ENCODE measurements at places on chromosomes 2 and 18.
A peak's percentile ranks its signal among the peaks of the same experiment; 100 is the strongest.

GRCh38 chr2:230007931-230008707 lies 60.6 kb downstream of the SLC16A14 start:
- peak; percentile 74 for DNase-seq

DNA sequence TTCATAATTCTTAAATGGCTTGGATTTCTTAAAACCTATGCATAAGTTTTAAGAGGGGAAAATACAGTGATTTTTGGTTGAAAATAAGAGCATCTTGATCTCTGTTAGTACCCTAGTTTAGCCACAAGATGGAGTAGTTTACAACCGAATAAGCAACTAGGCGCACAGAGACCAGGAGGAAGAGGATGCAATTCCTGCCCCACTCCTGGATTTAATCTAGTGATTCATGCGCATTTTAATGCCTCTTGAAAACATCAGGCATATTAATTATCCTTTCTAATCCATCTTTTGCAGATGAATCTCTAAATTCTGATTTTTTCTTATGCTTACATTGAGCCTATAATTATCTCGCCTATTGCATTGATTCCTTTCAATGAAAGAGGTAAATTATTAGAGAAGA lies 76.7 kb downstream of the MRPS9 start:
- DNase-seq, result no peak

DNA sequence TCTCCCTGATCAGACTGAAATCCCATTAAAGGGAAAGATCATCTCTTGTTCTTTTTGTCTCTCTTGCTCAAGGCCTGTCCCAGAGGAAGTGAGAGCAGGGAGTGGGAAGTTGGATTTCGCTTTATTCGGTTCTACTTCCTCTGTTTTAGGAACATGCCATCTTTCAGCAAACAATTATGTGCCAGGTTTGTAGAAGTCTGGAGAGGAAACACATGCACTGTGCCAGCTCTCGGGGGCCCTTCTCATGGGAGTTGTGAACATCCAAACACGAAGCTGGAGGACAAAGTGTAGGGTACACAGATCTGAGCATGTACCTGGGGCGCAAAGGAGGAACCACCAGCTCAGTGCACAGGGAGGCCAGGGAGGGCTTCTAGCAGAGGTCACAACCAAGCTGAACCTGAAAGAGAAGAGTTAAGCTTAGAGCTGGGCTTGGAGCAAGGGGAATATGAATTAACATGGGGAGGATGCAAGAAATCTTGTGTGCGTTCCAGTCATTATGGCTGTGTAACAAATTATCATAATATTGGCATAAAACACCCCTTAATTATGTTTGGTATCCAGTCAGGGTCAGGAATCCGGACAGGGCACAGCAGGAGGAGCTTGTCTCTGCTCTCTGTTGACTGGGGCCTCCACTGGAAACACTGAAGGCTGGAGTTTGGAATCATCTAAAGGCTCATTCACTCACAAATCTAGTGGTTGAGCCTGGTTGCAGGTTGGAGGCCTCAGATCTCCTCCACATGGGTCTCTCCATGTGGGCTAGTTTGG lies 128.6 kb downstream of the ZFP36L2 start:
- DNase-seq, result no peak

DNA sequence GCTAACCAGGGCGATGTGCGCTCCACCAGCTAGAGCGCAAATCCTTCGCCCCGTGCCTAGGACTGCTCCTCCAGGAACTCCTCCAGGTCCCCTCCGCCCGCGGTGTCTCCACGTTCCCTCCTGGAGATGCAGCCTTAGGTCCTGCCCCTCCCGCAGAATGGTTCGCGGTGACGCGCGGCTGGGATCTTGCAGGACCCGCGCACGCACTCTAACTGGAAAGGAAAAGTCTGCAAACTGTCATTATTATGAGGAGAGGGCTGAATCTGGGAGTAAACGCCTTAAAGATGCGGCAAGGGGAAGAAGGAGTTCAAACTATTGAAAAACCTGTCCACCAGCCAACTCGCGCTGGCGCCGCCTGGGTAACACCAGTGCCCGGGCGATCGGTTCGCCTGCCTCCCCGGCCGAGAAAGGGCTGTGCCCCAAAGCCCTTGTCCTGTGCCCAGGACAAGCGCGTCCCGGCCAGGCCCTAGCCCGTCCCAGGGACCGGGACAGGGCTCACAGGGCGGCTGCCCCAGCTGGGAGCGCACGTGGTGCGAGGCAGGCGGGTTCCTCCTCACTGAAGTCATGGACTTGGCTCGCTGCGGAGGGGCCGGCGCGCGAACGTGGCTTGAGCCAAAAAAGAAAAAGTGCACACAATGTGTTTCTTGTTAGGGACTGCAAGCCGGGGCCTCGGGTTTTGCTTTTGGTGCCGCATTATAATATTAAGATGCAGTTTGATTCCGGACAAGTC lies 5.5 kb upstream of the ID2 start:
- DNase-seq, result no peak

- DNase-seq, result no peak
These were observed 44.9 kb downstream of the SOCS6 start for GRCh38 chr18:70333757-70334156.

- no peak for DNase-seq
These were observed 9.6 kb downstream of the GDF7 start for GRCh38 chr2:20676353-20677215.

DNA sequence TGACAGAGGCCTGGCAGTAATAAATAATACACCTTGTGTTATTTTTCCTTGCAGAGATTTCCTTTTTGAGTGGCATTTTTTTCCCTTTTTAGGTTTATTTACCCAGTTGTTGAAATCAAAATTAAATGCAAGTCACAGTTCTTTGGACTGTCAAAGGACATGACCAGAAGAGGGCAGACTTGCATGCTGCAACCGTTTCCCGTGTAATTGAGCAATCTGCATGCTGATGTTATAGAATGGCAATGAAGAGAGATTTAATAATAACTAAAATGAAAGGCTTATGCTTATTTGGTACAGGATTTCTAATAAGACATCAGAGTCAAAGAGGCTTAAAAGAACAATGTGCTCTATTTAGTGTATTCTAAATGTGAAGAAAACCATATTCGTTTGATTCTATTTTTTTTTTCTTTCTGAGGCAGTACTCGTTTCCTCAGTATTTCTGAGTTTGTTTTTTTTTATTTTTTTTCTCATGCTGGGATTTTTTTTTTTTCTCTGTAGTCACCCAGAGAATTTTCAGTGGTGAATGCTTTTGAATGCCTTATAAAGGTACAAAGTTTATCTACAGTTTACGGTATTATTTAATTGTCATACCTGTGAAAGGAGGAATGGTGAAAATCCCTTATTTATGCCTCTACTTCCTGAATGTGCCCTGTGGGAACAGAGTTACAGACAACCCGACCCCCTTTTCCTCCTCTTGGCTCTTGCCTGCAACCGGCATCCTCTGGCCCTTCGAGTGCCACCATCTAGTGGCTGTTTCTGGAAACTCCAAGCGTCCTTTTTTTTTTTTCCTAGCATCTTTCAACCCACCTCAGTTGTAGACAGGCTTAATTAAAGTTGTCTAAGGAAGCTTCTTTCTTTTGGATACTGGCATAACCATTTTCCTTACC lies 368.5 kb downstream of the LRRTM1 start:
- no peak for DNase-seq

DNA sequence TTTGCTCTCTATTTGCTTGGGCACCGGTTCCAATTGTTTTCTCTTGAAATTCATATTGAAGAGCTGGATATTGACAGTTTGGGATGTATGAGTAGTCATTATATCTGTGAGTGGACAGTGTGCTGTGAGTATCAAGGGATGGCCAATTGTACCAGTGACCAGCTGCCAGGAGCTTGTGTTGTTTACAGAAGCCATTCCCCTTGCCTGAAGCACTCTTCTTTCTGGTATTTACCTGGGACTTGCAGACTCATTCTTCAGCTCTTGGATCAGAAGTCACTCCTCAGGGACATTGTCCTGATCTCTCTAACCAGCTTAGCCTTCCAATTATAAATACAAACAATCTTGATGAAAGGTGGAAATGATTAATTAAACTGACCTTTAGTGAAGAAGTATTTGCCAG lies 438.3 kb upstream of the LRATD1 start:
- DNase-seq, result no peak

DNA sequence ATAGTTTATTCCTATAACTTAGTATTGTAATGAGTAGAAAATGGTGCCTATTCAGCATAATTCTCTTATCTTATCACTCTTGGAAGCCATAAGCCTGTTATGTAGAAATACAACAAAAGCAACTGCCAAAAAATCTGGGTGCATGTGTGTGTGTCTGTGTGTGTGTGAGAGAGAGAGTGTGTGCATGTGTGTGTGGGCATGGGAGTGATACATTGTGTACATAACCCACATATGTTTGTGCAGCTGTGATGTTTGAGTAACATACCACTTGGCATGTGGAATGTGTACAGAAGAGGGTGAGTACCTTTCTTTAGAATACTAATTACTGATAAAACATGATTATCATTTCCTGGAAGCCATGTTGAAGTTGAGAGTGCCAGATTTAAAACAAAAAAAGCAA lies 642.3 kb upstream of the SYT4 start:
- DNase-seq, result no peak

GRCh38 chr18:7847357-7848053 lies 280.4 kb downstream of the PTPRM start:
- no peak for DNase-seq

GRCh38 chr2:60391649-60392375 lies 161.6 kb downstream of the BCL11A start:
- DNase-seq, result no peak

DNA sequence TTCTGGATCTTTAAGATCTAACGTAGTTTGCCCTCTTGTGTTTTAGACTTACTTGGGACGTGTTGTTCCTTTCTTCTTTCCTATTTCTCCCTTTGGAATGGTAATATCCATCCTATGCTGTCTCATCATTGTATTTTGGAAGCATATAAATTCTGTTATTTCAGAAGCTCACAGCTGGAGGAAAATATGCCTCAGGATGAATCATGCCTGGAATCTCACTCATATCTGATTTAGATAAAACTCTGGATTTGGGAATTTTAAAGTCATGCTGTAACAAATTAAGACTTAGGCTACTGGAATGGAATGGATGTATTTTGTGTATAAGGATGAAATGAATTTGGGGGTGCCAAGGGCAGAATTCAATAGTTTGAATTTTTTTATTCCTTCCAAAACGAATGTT lies 245.2 kb upstream of the GULP1 start:
- DNase-seq, result no peak

DNA sequence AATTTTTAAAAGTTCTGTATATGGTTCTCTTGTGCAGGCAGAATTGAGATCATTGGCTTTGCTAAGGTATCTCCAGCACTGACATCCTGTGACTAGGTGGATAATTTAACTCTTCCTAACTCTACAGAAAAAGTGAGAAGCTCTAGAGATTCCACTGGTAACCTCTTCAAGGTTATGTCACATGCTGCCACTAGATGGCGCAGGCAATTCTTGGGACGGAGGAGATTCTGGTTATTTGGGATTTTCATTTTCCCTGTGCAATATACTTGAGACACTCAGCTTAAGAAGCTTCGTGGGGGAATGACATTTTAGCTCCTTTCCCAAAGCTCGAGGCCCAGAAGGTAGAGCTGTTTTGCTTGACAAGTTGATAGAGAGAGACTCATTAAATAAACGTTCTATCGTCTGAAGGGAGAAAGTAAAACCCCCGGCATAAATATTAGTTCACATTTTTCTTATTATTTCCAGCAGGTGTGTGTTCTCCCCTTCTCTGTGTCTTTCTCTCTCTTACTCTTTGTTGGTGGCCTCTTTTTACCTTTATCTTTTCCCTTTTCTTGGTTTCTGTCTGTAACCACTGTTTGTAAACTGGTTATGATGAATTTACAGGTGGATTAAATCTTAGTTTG lies 26.6 kb upstream of the LANCL1 start:
- DNase-seq, result no peak

- no peak for DNase-seq
These were observed 71.4 kb downstream of the KCMF1 start for GRCh38 chr2:85042330-85042729.

GRCh38 chr2:191026377-191026776 lies 12.4 kb upstream of the STAT1 start:
- DNase-seq, result no peak

DNA sequence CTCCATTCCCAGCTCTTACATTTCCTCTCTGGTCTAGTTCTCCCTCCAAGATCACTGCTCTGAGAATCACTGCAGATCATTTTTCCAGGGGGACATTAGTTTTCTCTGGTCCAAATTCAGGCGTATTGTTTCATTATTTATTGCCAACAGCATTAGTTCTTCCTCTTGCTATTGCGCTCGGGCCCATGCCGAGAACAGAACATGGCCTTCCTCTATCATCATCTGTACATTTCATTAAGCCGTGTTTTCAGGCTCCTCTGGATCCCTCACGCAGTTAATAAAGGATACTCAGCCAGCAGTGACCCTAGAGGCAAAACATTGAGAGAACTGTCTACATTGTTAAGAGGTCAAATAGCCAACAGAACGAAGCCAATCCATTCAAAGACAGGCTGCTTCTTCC lies 63.9 kb downstream of the CCBE1 start:
- DNase-seq, result no peak

DNA sequence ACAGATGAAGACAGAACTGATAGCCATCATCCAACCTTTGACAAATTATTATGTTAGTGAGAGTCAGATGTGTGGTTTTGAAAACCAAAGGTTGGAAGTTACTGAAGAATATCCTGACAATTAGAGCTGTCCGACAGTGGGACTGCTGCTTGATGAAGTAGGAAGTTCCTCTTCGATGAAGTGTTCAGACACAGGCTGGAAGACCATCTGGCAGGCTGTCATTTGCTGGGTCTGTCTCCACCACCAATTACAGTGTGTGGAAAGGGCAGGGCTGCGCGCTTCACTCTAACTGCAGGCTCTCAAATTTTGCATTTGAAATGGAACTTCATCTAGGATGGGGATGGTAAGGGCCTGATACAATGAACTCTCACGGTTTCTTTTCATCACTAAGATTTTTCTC lies 313.8 kb downstream of the PIK3C3 start:
- DNase-seq, result no peak

DNA sequence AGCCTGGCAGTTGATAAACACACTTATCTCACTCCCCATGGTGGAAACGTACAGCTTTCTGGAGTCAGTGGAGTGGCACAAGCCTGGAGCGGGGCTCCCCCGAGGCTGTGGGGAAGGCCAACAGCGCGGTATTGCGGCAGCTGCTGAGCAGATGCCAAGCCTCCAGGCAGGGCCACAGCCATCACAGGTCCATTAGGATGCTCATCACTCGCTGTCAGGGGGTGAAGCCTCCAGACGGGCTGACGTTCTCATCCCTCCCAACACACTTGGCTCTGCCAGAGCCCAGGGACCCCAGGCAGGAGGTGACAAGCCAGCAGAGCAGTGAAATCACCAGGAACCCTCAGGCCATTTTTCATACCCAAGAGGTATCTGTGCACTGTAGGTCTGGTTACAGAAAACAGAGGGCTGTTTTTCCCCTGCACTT lies 529.2 kb upstream of the KLHL29 start:
- no peak for DNase-seq

- no peak for DNase-seq
These were observed 80.7 kb upstream of the NABP1 start for GRCh38 chr2:191597186-191597751.

- DNase-seq, result no peak
These were observed 49.5 kb downstream of the ANTXR1 start for GRCh38 chr2:69062307-69062962.
